ENCODE measurements at places on chromosomes 4 and X. TPM values are rescaled to one million over a fixed set of nuclear protein-coding genes. Genes with fewer than 3 reads are reported as not detected.

DNA sequence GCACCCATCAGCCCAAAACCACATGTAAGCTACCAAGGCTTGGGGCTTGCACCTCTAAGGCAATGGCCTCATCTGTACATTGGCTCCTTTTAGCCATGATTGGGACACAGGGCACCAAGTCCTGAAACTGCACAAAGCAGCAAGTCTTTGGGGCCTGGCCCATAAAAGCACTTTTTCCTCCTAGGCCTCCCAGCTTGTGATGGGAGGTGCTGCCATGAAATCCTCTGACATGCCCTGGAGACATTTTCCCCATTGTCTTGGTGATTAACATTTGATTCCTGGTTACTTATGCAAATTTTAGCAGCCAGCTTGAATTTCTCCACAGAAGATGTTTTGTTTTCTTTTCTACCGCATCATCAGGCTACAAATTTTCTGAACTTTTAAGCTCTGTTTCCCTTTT is 58.5 kb upstream of the PABPC4L start:
- DNase-seq, result no peak

- DNase-seq, result no peak
Observed at GRCh38 chrX:7088968-7089615, 58.4 kb upstream of the STS start.

GRCh38 chr4:80010316-80010715 is 62.7 kb downstream of the ANTXR2 start:
- DNase-seq, result no peak

Gene L1CAM
- total RNA-seq, result 47.6 TPM

Gene HSFX1
- 0.25 TPM for total RNA-seq

Measured in foreskin keratinocyte (primary cell).